Activated CD4-positive, alpha-beta T cell treated with anti-CD3 and anti-CD28 coated beads, Interleukin-2, amount 10 ng/mL, durations not matched to agents 7 days and 5 days (primary cell): ENCODE measurements at places on chromosomes 1 and 21.

GRCh38 chr1:184665360-184665759, 89.3 kb downstream of the EDEM3 start:
- H3K27me3 ChIP-seq: peaks cover 13% of the 10 kb centered on the region
- DNase-seq: no peak
- H3K4me1 ChIP-seq: peaks cover 4% of the 10 kb centered on the region
- no peaks in the 10 kb centered on the region for H3K36me3 ChIP-seq

DNA sequence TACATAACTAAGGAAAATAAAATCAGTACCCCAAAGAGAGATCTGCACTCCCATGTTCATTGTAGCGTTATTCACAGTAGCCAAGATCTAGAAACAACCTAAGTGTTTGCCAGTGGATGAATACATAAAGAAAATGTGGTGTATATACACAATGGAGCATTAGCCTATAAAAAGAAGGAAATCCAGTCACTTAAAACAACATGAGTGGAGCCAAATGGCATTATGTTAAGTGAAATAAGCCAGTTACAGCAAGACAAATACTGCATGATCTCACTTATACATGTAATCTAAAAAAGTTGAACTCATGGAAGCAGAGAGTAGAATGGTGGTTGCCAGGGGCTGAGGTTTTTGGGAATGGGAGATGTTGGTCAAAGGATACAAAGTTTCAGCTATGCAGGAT, 508.3 kb upstream of the B3GALT2 start:
- no peak overlapping the region for H3K27ac ChIP-seq
- DNase-seq: no peak
- H3K4me1 ChIP-seq: peaks cover 2% of the 10 kb centered on the region
- peaks cover 2% of the 10 kb centered on the region for H3K27me3 ChIP-seq
- no peak overlapping the region for H3K4me3 ChIP-seq

DNA sequence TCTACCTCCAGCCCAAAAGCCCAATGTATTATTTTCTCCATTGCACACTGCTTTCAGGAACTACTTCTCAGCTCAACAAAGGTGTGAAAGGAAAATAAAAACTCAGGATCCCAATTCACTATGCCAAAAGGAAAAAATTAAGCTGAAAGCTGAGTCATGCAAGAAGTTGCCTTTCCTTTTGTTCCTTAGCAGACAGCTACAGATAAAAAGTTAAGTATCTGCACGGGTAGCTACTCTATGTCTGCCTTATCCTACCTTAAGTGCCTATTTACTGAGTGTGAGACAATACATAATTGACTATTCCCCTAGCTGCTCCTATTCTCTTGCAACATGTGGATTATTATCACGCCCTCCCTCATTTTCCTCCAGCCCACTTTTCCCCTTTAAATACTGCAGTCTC, 84.1 kb downstream of the ADCY10 start:
- H3K36me3 ChIP-seq: no peaks in the 10 kb centered on the region
- H3K4me3 ChIP-seq: no peak overlapping the region
- H3K27me3 ChIP-seq: peaks cover 7% of the 10 kb centered on the region
- DNase-seq: no peak
- H3K4me1 ChIP-seq: no peaks in the 10 kb centered on the region
- H3K27ac ChIP-seq: no peak overlapping the region

GRCh38 chr1:9770298-9770697, 53.5 kb downstream of the CLSTN1 start:
- no peaks in the 10 kb centered on the region for H3K27me3 ChIP-seq
- H3K27ac ChIP-seq: no peak overlapping the region
- H3K4me1 ChIP-seq: peaks cover 13% of the 10 kb centered on the region
- H3K4me3 ChIP-seq: no peak overlapping the region

DNA sequence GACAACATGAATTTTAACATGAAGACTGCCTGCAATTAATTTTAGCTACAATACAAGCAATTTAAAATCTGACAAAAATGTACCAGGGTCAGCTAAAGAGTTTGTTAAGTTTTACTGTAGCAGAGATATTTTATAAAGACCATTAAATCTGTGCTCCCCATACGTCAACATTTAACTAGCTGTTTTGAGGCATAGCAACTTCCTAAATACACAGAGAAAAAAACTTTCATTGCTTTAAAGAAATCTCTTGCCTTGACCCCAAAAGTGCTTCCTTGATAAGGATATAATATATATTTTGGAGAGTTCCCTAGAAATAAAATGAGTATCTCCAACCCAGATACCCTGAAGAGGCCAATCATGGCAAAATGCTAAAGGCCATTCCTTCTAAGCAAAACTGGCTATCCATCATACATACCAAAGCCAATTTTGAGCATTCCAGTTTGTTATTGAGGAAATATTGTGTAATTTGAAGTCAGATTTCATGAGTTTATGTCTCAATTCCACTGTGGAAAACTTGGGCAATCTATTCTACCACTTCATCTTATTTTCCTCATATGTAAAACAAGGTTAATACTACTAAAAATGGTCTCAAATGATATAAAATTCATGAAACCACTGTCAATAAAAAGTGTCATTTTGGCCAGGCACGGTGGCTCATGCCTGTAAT, 19.1 kb downstream of the ASPM start:
- H3K27me3 ChIP-seq: no peaks in the 10 kb centered on the region
- no peak overlapping the region for H3K27ac ChIP-seq
- H3K36me3 ChIP-seq: peaks cover 62% of the 10 kb centered on the region
- peaks cover 1% of the 10 kb centered on the region for H3K4me1 ChIP-seq

- peaks cover 10% of the 10 kb centered on the region for H3K4me1 ChIP-seq
- peak within 1 kb of the TSS; percentile 44 for H3K4me3 ChIP-seq
- H3K27ac ChIP-seq: no peak within 1 kb of the TSS
Measured at GRCh38 chr1:242524571-242525359, at the start of gene PLD5. TSS of gene PLD5 (minus strand) at chr1:242524697.

- H3K27me3 ChIP-seq: peaks cover 88% of the 10 kb centered on the region
- DNase-seq: no peak
- H3K27ac ChIP-seq: no peak overlapping the region
- H3K36me3 ChIP-seq: no peaks in the 10 kb centered on the region
Measured at GRCh38 chr1:18644973-18645746, 14.5 kb downstream of the PAX7 start.

DNA sequence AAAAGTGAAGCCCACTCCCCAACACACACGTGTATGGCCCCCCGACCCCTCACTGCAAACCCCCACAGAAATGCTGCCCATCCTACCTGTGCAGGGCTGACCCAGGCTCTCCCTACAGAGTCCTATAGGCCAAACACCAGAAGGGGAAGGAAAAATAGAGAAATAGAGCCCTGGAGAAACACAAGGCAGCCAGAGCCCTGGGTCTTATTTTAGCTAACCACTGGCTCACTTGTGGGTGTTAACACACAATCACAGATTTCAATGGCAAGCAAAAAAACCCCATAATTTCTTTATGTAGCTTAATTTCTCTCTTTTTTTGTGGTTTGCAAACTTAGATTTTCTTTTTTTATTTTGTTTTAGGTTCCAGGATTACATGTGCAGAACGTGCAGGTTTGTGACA, 989 bp upstream of the PIGR start:
- H3K4me1 ChIP-seq: no peaks in the 10 kb centered on the region
- H3K4me3 ChIP-seq: no peak overlapping the region
- DNase-seq: no peak
- peaks cover 11% of the 10 kb centered on the region for H3K27me3 ChIP-seq
- H3K27ac ChIP-seq: no peak overlapping the region

DNA sequence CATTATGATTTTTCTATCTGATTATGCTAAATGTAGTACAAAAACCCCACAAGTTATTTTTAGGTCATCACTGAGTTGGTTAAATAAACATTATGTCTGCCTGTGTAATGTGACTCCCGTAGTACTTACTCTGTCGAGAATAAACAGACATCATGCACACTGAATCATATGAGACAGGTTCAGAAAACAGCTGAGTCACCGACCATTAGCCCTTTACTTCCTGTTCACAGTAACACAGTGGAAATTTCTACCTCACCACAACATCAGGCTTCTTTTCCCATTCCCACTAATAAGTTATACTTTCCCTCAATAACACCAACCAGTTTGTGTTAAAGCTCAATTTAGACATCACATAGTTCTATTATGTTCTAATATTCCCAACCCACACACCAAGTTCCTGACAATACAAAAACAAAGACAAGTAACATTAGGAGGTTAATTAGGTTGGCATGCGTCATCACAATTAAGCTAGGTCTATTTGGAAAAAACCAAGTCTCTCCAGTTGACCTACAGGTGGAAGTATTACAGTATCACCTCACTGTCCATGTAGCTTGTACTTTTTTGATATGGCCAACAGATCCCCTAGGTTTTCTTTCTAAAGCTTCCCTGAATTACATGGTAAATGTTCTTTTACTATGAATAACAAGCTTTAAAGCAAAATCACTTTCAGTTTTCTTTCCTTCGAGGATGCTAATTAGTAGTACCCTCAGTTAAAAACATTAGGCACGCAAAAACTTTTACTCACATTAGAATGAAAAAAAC, 154.2 kb downstream of the EIF4G3 start:
- peak; percentile 48 for DNase-seq
- H3K27ac ChIP-seq: peak overlapping the region; percentile 94
- H3K36me3 ChIP-seq: peaks cover 14% of the 10 kb centered on the region
- no peaks in the 10 kb centered on the region for H3K27me3 ChIP-seq
- H3K4me3 ChIP-seq: peak overlapping the region; percentile 64
- peaks cover 18% of the 10 kb centered on the region for H3K4me1 ChIP-seq

GRCh38 chr1:117591252-117591651, 14.6 kb upstream of the TENT5C start:
- no peak for DNase-seq
- no peaks in the 10 kb centered on the region for H3K36me3 ChIP-seq
- H3K27me3 ChIP-seq: peaks cover 2% of the 10 kb centered on the region
- no peak overlapping the region for H3K4me3 ChIP-seq
- H3K27ac ChIP-seq: no peak overlapping the region

DNA sequence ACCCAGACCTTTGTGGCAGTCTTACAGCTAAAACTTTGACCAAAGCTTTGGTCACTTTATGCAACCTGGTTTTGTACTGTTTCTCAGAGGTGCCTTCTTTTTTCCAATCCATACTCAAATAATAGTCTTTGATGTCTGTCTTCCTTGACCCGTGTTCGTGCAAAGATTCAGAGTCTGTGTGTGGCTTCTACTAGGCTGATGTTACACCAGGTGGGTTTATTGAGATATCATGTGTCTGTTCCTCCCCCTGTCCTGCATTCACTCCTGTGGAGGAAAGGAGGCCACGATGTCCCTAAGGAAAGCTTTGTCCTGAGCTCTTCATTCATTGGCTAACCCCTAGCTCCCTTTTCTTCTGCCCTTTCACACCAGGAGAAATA, 15.0 kb upstream of the IKBKE start:
- H3K4me3 ChIP-seq: no peak overlapping the region
- H3K27ac ChIP-seq: no peak overlapping the region
- peaks cover 26% of the 10 kb centered on the region for H3K36me3 ChIP-seq
- H3K27me3 ChIP-seq: no peaks in the 10 kb centered on the region
